Stimulated activated CD8-positive, alpha-beta memory T cell treated with anti-CD3 and anti-CD28 coated beads, Interleukin-15, amount 100 ng/mL, for 4 hours (primary cell): ENCODE measurements at places on chromosomes 1 and 21.

DNA sequence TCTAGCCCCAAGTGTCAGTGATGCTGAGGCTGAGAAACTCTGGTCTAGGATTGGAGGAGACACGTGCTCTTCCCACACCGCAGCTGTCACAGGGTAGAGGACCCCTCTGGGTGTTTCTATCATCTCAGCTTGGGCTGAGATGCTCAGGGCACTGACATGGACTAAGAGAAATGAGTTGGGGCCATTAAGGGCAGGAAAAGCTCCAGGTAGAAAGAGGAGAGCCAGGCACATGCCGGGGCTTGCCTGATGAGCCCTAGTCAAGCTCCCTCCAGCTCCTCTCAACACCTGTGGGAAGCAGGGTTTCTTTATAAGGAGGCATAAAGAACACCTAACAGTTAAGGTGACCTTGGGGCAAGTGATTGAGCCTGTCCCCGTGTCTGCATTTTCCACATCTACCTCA, 17.3 kb downstream of the ABCA4 start:
- DNase-seq: no peak

DNA sequence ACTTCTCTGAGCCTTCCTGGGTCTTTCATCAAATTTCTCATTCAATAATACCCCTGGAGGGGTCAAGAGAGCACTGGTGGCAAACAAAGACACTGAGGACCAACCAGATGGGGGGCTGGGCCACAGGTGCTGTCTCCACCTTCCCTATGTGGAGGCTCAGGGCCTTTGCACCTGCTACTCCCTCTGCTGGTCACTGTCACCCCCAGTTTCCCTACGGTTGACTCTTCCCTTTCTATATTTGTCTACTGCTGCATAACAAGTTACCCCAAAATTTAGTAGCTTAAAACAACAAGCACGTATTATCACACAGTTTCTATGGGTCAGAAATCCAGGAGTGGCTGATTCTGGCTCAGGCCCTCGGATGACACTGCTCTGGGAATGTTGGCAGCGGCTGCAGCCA, 138.8 kb upstream of the RUNX3 start:
- DNase-seq: no peak

DNA sequence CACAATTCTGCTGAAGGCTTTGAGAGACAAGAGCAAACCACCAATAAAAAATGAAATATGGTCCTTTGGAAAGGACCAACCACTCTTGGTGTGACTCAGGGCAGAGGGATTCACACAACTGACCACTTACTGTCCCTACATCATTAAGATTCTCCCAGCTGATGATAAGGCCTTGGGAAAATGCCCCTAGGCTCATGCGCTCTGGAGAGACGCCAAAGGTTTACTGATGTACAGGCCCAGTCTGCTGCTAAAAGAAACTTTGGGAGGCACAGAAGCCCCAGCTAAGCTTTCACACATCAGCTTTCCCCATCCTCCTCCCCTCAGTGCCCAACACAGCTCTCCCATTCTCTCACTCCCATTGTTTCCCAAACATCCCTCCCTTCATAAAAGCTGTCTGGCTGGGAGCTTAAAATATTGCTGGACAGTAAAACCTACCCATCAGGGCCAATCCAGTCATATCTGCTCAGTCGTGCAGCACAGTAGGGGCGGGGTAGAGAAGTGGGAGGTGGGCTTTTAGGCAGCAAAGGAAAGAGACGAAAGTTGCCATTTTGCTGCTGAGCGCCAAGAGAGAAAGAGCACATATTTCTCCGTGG, at the start of gene GJA8:
TSS of gene GJA8 (plus strand) at position 543 of the 593 bp plus-strand sequence. CDS start 5,161 bp downstream, outside the sequence.
- no peak for DNase-seq

DNA sequence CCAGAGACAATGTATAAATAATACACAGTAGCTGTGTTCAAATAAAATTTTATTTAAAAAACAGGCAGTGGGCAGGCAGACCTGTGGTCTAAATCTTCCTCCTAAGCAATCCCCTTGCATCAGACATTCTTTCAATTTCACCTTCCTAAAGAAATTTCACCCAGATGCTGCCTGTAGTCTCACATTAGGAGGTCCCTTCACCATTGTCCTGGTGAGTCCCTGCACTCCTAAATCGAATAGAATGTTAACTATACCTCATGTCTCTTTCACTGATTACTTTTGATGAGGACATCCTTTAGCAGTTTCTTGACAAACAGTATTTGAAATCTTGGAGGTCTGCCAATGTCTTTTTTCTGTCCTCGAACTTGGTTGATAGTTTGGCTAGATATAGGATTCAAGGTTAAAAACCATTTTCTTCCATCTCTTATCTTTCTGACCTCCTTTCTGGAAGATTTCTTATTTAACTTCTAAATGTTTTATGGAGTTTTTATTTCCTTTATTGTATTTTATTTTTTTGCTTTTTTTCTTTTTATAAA, 77.5 kb downstream of the LPGAT1 start:
- no peak for DNase-seq

DNA sequence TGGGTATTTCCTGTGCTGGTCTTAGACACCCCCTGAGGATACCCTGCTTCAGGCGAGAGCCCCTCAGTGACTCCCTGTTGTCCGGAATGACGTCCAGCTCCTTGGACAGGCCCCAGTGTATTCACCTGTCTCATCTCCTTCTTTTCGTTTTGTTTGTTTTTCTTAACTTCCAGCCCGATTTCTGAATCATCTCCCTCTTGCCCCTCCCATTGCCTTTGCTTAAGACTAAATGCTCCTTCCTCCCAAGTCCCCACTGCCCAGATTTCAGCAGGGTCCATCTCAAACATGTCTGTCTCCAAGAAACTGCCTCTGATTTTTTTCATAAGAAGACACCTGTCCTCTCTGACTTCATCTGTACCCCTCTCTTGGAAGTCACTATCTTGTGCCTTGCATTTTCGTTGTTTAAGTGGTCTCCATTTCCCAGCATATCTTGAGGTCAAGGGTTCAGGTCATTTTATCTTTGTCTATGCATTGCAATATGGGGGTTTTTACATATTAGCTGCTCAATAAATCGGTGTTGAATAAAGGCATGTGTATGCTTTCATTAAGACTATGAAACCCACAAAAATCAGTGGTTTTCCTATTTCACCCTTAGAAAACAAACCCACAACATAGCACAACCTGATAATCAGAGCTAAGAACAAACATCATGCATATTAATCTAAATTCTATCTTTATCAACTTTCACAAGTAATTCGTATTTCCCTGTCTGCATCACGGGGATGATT, 58.4 kb upstream of the LGALS8 start:
- no peak for DNase-seq

- DNase-seq: no peak
These were observed 6.8 kb upstream of the UTP25 start for GRCh38 chr1:209820986-209821385.

DNA sequence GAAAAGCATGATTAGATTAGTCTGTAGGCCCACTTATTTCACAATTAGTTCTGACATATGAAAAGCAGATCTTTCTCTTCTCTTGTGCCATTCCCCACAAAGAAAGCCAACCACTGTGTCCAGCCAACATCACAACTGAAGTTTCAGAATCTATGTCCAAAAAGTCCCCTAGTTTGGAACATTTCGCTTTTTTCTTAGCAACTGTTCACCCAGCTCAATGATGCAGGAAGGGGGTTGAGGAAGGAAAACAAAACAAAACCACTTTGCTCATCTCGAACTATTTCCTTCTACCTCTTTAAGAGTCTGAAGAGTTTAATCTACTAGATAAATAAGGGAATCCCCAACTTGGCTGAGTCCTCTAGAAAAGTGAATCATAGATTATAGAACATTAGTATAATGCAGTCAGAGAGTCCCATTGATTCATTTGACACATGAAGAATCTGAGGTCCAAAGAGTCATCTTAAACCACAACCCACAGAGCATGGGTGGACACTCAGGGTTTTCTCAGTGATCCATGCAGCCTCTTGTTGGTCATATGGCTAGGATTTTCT, 159.3 kb upstream of the SGIP1 start:
- no peak for DNase-seq

GRCh38 chr1:35565742-35566133, 7.4 kb upstream of the TFAP2E start:
- no peak for DNase-seq

GRCh38 chr1:43858324-43858723, 75.3 kb upstream of the ARTN start:
- DNase-seq: no peak

DNA sequence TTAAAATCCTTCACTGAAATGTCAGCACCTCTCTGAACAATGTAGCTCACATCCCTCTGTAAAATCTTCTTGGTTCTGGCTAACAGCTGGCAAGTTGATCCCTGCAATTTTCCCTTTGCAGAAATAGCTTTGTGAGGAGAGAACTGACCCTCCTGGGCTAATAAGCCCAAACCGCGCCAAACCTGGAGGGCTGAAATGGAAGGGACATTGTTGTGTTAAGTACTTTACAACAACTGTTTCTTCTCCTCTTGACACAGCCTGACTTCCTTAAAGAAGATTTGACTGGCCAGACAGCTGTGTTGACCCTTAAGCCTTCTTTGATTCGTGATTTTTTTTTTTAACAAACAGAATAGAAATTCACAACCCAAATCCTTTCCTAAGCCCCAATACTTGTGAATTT, 5.7 kb downstream of the LMX1A start:
- no peak for DNase-seq

DNA sequence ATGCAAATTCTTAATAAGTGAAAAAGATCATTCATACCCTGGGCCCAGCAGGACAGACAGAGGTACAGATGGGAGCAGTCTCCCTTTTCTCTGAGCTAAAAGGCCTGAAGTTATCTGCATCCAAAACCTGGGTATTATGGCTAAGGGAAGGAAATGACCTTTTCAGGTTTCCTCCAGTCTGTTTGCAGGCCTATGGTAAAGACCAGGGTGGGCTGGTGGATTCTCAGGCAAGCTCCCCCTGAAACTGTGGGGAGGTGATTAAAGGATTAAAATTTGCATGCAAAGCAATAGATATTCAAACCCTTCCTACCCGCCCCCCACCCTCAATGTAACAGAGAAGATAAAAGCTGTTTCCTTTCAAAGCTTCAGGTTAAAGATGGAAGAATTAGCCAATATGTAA, 471.8 kb upstream of the RUNX1 start:
- DNase-seq: no peak
